ENCODE measurements at places on chromosomes 16 and 17. TPM values are rescaled to one million over a fixed set of nuclear protein-coding genes. Genes with fewer than 3 reads are reported as not detected.

Gene MAP2K4
- 61.9 TPM for total RNA-seq

DNA sequence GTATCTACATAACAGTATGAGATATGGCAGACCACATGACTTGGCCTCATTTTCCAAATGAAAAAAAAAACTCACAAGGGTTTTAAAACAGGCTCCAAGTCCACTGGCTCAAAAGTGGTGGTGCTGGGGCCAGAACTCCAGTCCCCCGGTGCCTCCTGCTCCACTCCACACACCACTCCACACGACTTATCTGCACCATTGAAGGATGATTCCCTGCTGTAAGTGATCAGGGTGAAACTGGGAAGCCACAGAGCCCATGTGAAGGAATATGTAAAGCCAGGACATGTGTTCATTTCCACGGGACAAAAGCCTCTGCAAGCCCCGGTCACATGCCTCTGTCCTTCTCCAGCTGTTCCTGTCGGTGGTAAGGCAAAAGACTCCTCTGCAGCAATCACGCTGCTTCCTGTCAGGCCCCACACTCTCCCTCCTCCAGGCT is 97.2 kb downstream of the ZNF18 start:
- peak overlapping the region; percentile 46 for H3K27ac ChIP-seq
- no peak for DNase-seq
- H3K4me3 ChIP-seq: no peak overlapping the region

DNA sequence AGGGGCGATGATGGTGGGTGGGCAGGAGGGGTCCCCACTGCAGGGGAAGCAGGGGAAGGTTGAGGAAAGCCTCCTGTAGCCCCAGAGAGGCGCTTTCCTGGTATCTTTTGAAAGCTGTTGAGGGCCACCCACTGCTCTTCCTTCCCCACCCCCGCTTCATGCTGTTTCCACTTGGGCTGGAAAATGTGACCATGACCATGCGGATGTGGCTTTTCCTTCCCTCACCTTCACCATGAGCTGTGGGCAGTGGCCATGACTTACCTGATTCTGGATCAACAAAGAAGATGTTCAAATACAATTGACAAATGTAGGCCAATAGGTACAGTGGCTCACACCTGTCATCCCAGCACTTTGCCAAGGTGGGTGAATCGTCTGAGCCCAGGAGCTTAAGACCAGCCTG is 13.8 kb downstream of the MVP start:
- no peak for DNase-seq
- no peaks in the 10 kb centered on the region for H3K27me3 ChIP-seq
- H3K4me1 ChIP-seq: no peaks in the 10 kb centered on the region
- no peak overlapping the region for H3K4me3 ChIP-seq
- no peaks in the 10 kb centered on the region for H3K36me3 ChIP-seq

DNA sequence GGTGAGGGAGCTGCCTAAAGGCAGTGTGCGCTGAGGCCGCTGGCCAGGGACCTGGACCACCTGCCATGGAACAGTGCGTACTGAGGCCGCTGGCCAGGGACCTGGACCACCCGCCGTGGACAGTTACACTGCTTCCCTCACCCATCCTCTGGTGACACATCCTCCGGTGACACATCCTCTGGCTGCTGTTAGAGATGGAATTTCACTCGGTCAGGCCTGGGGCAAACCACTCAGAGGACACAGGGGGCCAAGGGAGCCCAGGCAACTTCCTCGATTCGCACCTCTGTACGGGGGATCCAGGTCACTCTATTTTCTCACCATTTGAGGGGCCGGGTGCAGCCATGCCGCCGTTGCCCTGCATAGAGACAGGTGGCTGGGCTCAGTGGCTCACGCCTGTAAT is 32.4 kb upstream of the RPTOR start:
- H3K27me3 ChIP-seq: peaks cover 61% of the 10 kb centered on the region
- H3K4me3 ChIP-seq: no peak overlapping the region
- no peaks in the 10 kb centered on the region for H3K4me1 ChIP-seq
- no peak overlapping the region for H3K27ac ChIP-seq

All from neural progenitor cell (in vitro differentiated cells).